ENCODE measurements at places on chromosomes 1 and 21.

GRCh38 chr1:112406771-112407170, 10.8 kb downstream of the CTTNBP2NL start:
- no peak for DNase-seq

- no peak for DNase-seq
Observed at GRCh38 chr1:224592636-224593582, 23.2 kb upstream of the CNIH3 start.

- DNase-seq, result no peak
Observed at GRCh38 chr1:9197186-9198099, 37.1 kb upstream of the H6PD start.

DNA sequence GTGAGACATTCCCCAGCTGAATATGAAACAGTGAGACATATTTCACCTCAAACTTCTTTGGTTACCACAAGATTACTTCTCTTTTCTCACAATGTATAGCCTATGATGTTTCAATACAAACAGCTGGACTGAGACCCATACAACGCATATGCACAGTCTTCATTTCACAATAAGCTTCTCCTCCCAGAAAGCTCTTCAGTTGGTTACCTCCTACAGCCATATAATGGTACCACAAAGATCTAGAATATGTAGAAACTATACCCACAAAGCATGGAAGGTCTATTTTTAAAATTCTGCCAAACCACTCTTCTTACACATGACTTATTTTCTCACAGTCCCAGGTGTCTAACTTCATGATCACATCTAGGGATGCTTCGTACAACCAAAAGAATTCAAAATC, 70.8 kb downstream of the JAK1 start:
- no peak for DNase-seq

GRCh38 chr1:112808861-112809684, 93.9 kb upstream of the PPM1J start:
- DNase-seq, result peak; percentile 81

- no peak for DNase-seq
Observed at GRCh38 chr1:68359045-68359444, 90.7 kb downstream of the RPE65 start.

DNA sequence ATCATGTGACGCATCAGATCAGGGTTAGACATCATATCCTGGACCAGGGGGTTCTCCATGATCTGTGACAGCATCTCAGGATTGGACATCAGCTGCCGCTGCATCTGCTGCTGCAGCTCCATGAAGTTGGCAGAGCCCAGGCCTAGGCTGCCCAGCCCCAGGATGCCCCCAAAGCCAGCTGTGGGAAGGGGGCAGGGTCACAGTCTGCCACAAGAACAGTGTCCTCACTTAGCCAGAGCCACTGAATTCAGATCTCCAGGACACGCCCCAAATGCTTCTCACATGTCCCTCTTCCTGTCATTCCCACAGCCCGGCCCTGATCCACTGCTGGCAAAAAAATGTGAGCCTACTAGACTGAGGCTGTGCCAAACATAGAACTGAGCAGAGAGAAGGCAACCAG, 3.2 kb downstream of the UBQLN4 start:
- no peak for DNase-seq

GRCh38 chr21:43352568-43353281, 74.2 kb downstream of the SIK1 start:
- no peak for DNase-seq

DNA sequence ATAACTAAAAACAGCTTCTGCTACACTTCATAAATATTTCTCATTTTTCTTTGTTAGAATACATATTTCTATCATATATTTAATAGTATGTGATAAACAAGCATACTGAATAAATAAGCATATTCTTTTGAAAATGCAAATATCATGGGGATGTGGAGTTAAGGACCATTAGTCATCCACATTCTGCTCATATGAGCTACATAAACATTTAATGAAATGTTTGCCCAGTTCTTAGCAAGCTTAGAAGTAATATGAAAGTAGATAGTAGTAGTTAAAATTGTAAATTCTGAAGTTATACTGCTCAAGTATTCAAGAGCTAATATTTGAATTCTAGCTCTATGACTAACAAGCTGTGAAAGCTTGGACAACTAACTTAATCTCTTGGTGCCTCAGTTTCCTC, 10.1 kb upstream of the GORAB start:
- DNase-seq, result no peak

GRCh38 chr1:174789399-174789798, 210.3 kb upstream of the CACYBP start:
- no peak for DNase-seq

- no peak for DNase-seq
Observed at GRCh38 chr1:170316270-170316669, 170.5 kb downstream of the NTMT2 start.

DNA sequence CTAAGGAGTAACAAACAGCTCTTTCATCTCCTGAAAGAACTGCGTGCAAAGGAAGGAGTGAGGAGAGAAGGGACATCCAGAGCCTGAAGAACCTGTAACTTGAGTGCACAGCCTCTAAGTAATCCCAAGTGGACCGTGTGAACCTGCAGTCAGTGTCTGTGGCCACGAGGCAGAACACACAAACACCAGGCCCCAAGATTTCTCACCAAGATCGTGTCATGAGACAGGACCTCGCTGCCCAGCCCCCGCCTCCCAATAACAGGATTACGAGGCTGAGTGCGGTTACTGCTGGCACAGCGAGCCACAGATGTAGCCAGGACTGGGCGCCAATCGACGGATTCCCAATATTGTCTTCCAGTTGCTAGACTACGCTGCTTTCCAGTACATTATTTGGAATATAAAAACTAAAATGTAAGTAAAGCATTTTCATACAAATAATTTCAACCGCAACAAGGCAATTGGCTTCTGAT, 101.3 kb upstream of the SLC25A33 start:
- DNase-seq, result no peak

DNA sequence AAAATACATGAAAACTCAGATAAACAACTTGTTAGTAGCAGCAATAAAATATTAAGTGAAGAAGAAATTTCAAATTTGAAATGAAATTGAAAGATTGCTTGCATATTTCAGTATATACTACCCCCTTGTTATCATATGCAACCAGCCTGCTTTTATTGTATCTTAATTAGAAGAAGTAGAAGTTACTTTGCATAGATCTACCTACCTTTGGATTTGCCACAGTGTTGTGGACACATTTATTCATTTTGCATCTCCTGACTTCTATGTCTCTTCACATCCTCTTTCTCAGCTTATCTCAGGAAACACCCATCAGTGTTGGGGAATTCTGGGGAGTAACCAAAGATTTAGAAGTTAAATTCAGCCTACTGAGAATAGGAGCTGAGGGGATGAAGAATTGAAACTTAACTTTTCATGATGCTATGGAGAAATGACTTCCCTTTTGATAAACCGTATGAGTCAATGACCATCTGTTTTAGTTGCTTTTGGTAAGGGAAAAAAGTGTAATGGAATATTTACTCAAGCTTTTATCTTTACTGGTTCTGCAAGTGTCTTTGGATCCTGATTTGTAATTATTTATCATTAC, 96.9 kb downstream of the RGL1 start:
- no peak for DNase-seq

DNA sequence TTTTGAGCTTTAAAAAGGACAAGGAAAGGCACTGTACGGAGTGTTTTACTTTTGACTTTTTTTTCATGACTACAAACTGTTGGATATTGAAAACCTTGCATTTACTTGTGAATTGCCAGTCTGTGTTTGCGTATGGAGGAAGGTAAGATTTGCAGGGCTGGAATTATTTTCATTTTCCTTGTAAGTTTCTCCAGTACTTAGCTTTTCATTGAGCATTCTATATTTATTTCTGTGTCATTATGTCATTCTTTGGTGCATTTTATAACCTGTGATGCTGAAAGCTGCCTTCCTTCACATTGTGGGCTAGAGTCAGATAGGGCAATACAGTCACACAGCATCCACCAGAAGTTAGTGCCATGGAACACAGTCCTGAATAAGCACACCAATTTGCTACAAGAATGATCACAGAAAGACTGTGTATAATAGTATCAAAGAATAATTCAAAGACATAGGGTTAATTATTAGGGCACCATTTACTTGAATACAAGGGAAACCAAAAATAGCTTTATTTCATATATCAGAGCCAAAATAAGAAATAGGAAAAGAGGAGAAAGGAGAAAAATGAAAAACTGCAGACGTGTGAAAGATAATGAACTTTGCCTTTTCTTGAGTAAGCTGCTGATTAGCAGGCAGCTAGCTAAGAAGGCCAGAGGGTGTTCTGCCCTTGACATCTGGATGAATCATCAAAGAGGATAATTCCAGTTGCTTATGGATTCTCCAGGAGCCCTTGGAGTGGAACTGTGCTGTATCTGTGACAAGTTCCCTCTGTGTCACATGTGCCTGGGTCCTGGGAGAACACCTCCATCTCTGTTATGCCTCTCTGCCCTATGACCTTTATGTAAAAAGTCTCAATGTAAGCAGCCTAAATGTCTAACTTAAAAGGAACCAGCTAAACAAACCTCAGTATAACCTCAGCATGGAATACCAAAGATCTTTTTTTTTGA, 8.0 kb upstream of the FAM20B start:
- DNase-seq, result no peak

GRCh38 chr1:3775490-3776230, 3.1 kb downstream of the SMIM1 start:
- peak; percentile 72 for DNase-seq

GRCh38 chr1:43376723-43377235, 9.0 kb upstream of the ELOVL1 start:
- no peak for DNase-seq

GRCh38 chr1:4702932-4703331, 48.5 kb downstream of the AJAP1 start:
- DNase-seq, result no peak

DNA sequence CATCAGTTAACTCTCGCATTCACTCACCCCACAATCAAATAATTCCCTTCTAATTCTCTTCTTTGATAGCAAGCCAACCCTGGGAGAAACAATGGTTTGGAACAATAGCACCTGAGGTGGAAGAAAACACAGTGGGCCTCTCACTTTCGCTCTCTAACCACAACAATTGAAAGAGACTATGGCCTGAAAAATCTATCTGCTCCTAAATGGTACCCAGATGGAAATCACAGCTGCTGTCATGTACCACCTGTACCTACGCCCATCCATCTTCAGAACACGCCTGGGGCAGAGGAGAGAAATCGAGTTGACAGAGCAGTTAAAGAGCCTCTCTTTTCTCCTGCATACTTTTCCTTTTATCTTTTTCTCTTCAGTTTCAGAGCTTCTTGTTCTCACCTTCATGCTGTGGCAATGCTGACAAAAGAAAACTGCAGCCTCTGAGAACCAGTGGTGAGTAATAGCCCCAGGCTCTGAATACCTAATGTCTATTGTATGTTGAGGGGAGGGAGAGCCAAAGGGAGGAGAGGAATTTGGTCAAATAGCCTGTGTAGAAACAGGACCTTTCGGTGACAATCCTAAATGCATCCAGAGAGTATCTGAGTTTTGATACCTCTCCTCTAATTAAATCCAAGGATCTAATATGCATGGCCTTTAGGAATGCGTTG, 57.7 kb downstream of the ZC3H11B start:
- peak; percentile 79 for DNase-seq

DNA sequence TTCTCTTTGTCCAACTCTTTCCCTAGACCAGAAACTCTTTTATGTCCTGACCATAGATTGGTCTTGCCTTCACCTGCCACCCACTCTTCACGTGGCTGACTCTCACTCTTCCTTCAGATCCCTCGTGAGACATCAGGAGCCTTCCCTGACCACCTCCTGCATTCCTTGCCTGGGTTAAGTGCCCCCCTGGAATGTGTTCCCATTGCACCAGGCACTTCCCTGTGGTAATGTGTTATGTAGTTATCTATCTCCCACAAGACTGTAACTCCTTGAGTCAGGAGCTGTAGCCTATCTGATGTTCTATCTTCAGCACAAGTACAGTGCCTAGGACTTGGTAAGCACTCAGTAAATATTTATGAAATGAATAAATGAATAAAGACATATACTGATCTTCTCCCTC, 111.2 kb upstream of the CTTNBP2NL start:
- DNase-seq, result no peak

DNA sequence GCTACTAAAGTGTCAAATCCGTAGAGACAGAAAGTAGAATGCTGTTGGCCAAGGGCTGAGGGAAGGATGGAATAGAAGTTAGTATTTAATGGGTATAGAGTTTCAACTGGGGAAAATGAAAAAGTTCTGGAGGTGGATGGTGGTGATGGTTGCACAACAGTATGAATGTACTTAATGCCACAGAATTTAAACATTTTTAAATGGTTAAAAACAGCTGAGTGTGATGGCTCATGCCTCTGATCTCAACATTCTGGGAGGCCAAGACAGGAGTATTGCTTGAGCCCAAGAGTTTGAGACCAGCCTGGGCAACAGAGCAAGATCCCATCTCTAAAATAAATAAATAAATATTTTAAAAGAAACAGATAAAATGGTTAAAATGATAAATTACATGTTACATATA, 44.5 kb downstream of the PIK3R3 start:
- DNase-seq, result no peak

DNA sequence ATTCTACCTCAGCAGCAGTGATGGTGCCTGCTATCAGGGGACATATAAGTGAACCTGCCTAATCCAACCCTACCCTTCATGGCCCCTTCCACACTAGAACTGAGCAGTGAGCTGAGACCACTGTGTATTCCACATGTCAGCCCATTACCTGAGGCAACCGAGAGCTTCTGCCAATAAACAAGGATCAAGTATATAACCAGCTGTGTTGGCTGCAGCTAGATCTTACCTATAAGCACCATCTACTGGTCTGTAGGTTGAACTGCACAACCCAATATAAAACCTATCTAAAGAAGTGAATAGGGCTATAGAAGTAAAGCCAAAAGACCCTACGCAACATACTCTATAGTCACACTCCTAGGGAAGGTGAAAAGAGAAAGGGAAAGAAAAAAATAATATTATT, 376.9 kb downstream of the HHIPL2 start:
- peak; percentile 58 for DNase-seq

DNA sequence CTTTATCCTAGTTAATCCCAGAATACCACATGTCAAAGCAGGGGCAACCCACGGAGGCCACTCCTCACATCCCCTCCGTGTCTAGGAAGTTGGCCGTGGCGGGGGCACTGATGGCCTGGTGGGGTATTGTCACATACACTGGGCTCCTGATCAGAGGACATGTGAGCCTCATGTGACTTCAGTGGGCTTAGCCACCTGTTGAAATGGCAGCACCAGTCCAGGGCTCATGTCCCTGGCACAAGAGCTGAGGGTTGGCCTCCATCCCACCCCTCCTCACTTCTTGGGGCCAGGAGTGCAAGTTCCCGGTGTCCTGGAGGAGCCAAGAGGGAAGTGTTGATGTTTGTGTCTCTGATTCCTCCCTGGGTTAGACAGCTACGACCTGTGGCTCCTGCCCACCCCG, 313.4 kb downstream of the CAMTA1 start:
- DNase-seq, result no peak

GRCh38 chr1:30478799-30479563, 244.4 kb downstream of the MATN1 start:
- DNase-seq, result no peak

GRCh38 chr1:178275553-178275952, 181.6 kb downstream of the RASAL2 start:
- no peak for DNase-seq
